ENCODE measurements at places on chromosomes 3 and 15.

DNA sequence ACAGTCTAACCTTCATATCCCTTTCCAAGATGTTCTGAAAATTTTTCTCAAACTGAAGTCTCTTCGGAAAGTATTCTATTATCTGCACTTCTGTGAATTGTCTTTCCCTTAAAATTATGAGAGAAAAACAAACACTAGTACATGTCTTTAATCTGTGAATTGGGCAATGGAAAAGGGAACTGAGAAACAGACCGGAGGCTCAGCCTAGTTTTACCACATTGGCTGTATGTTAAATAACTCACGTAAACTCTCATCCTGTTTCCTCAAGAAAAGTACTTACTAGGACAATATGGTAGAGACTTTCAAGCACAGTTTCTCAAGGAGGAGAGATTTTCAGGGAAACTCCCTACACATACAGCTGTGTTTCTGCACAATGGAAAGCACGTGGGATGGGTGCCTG lies 982.2 kb upstream of the SEMA6D start:
- DNase-seq = no peak

DNA sequence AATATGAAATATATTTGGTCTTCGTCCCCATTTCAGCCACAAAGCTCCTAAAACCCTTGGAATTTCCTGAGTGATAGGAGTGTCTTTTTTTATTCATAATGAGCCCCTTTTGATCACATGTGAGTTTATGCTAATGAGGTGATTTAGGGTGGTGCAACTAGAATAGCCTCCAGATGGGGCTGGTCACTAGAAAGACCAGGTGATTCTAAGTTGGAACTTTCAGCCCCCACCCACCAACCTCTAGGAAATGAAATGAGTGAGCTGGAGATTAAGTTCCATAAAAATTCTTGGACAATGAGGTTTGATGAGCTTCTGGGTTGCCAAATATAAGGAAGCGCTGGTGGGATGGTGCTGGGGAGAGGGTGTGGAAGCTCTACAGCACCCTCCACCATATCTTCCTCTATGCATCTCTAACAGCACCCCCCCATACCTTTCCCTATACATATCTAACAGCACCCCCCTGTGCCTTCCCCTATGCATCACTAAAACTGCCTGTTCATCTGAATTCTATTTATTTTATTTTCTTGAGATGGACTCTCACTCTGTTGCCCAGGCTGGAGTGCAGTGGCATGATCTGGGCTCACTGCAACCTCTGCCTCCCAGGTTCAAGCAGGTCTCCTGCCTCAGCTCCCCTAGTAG lies 2.1 kb upstream of the SMCO1 start:
- DNase-seq = no peak

- DNase-seq = no peak
These were observed 336.0 kb upstream of the KCNH8 start for GRCh38 chr3:18812316-18812715.

DNA sequence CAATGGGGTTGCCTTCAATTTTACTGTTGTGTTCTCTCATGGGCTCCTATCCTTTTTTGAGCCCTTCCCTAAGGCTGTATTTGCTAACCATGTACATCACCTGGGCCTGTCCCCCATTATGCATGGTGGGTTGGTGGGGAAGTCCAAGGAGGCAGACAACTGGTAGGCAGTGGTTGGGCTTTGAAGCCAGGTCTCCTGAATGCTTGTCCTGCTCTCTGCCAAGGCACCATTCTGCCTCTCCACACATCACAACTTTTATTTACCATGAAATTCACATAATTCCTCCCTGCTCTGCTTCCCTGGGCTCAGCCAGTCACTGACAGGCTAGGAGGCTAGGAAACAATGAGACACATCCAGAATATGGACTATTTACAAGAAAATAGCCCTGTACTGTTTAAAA lies 41.0 kb upstream of the COPB2 start:
- no peak for DNase-seq

DNA sequence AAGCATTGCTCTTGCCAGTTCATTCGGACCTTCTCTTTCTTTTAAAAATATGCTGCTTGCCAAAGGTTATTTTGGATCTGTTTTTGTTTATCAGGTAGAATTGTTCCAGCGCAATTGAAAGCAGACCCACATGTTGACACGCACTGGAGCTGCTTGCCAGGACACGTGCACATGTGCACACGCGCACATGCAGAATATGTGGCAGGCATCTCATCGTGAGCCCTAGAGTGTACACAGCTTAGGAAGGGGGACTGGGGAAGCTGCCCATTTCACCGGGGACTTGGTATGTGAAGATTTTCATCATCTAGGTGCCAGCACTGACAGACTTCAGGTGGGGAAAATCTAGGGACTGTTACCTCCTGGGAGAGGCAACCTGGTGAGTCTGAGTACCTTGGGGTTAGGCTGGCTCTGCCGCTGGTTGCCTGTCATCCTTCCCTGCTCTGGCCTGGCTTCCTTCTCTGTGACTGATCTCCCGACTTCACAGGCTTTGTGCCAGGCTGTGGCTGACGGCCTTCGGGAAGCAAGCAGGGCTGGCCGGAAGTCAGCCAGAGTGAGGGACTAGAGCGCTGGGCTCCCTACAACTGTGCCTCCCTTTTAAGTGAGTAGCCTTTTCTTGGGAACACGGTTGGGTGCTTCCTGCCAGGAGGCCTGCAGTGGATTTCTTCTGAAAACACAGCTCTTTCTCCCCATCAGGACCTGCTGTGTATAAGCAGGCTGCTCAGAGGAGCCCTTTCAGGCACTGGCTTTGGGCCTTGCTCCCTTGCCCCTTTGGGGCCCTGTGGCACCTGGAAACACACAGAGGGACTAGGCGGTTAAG lies 129.3 kb downstream of the EEFSEC start:
- DNase-seq = no peak

- no peak for DNase-seq
These were observed 72.4 kb upstream of the TRPM1 start for GRCh38 chr15:31173790-31174450.

DNA sequence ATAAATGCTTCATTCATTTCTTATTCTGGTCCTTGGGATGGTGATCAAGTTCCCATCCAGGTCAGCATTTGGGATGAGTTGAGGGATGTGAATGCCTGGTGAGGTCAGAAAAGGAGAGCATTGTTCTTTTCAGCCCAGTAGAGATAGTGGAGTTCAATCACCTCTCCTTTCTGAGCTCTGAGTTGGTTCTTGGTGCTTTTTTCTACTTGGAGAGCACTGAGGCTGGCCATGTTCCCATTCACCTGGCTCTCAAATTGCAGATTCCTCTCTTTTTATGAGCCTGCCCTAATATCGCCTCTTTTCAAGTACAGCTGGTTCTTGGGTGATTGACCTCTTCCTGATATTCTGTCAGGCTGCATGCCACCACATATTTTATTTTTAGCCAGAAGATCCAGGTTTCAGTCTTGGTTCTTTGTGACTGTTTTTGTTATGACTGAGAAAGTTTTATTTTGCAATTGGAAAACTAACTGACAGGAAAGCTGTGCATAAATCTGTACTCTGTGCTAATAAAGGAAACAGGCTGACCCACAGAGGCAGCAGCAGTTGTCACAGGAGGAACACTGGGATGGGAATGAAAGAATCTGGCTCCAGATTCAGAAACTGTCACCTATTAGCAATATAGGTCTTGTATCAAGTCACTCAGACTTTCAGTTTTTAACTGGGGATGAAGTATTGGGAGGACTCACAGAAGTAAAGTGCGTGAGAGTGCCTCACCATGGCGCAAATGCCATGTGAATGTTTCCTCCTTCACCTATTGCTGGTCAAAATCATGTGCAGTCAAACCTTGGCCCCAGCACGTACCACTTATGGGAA lies 10.7 kb downstream of the AQP9 start:
- DNase-seq = no peak

DNA sequence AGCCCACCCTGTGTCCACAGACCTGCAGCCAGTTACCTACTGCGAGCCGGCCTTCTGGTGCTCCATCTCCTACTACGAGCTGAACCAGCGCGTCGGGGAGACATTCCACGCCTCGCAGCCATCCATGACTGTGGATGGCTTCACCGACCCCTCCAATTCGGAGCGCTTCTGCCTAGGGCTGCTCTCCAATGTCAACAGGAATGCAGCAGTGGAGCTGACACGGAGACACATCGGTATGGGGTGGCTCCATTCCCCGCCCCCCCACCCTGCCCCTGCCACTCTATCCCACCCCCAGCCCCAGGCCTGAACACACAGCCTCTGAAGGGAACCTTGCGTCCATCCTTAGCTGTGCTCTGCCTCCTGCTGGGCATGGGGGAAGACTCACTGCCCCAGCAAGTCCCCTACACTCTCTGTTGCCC lies 73.2 kb downstream of the AAGAB start:
- DNase-seq = no peak

GRCh38 chr3:5013021-5013906 lies 34.0 kb downstream of the BHLHE40 start:
- no peak for DNase-seq

GRCh38 chr3:132399054-132399929 lies 18.0 kb upstream of the DNAJC13 start:
- DNase-seq = no peak

DNA sequence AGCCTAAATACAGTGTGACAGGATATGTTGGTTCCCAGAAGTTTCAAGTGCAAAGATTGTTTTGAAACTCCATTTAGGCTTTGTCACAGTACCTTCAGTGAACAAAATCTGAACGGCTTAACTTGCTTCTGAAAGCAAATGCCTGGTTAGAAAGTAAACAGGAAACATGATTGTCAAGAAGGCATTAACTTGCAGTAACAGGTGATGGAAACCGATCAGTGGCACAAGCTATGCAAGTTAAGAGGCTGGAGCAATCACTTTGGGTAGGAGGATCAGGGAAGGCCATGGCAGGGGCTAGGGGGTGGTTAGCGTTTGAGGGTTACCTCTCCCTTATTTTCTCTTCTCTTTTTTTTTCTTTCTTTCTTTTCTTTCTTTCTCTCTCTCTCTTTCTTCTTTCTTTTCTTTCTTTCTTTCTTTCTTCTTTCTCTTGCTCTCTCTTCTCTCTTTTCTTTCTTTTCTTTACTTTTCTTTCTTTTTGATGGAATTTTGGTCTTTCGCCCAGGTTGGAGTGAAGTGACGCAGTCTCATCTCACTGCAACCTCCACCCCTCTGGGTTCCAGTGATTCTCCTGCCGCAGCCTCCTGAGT lies 2.4 kb downstream of the HYKK start:
- DNase-seq = no peak

DNA sequence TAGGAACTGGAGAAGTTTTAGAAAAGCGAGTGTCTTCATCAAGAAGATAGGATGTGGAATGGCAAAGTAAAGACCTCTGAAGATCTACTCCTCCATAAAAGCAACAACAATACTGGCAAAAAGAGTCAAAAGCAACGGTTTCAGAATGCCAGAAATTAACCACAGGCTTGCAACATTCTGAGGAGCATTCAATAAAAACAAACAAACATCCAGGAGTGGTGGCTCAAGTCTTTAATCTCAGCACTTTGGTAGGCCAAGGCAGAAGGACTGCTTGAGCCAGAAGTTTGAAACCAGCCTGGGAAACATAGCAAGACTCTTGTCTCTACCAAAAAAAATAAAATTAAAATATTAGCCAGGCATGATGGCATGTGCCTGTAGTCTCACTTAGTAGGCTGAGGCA lies 143.2 kb upstream of the HACD2 start:
- no peak for DNase-seq

GRCh38 chr15:92811148-92811913 lies 88.8 kb upstream of the CHD2 start:
- no peak for DNase-seq

- no peak for DNase-seq
These were observed 632.0 kb downstream of the NSUN3 start for GRCh38 chr3:94694894-94695293.

GRCh38 chr3:107931326-107931725 lies 159.5 kb downstream of the CD47 start:
- DNase-seq = no peak
